ENCODE measurements at places on chromosomes 2 and 18. TPM values are rescaled to one million over a fixed set of nuclear protein-coding genes. Genes with fewer than 3 reads are reported as not detected.

DNA sequence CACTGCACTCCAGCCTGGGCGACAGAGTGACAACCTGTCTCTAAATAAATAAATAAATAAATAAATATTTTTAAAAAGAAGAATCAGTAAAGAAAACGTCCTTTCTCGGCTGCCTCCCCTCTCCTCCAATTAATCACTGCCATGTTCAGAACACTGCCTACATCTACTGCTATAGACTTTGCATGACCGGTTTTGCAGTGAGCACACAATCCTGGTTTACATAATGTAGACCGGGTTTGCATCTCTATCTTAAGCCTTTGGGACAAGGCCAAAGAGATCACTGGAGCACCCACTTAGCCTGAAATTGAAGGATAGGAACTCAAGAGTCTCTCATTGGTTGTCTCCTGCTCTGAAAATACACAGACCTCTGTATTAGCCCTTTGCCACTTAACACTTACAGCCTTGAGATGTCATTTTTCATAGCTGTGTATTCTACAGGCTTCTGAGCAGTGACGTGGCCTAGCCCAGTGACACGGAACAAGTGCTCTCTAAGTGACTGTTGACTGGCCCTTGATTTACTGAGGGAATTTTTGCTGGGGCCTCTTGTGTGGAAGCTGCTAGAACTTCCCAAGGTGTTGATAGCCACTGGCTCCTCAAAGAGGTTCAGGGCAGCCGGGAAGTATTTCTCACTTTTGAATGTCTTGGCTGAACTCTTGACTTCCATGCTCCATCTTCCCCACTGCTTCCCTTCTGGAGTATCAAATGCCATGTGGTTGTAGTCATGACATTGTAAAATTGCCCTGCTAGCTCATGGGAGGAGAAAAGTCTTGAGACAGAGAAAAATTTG is 45.3 kb upstream of the CCBE1 start:
- peak; percentile 45 for DNase-seq

- DNase-seq: no peak
Observed at GRCh38 chr2:2238726-2239269, 92.3 kb downstream of the MYT1L start.

Gene KCNJ13
- 5.0 TPM for polyA plus RNA-seq

Gene TUBA3E
- polyA plus RNA-seq: 0.09 TPM

Gene CFC1
- 6.2 TPM for polyA plus RNA-seq

Gene EPB41L3
- 30.1 TPM for polyA plus RNA-seq

Gene ETAA1
- polyA plus RNA-seq: 35.6 TPM

Measured in right lung (tissue), 10 donors.